ENCODE measurements at places on chromosomes 3 and 15.

GRCh38 chr3:51930439-51930838 lies 11.3 kb downstream of the RRP9 start:
- no peak for DNase-seq

DNA sequence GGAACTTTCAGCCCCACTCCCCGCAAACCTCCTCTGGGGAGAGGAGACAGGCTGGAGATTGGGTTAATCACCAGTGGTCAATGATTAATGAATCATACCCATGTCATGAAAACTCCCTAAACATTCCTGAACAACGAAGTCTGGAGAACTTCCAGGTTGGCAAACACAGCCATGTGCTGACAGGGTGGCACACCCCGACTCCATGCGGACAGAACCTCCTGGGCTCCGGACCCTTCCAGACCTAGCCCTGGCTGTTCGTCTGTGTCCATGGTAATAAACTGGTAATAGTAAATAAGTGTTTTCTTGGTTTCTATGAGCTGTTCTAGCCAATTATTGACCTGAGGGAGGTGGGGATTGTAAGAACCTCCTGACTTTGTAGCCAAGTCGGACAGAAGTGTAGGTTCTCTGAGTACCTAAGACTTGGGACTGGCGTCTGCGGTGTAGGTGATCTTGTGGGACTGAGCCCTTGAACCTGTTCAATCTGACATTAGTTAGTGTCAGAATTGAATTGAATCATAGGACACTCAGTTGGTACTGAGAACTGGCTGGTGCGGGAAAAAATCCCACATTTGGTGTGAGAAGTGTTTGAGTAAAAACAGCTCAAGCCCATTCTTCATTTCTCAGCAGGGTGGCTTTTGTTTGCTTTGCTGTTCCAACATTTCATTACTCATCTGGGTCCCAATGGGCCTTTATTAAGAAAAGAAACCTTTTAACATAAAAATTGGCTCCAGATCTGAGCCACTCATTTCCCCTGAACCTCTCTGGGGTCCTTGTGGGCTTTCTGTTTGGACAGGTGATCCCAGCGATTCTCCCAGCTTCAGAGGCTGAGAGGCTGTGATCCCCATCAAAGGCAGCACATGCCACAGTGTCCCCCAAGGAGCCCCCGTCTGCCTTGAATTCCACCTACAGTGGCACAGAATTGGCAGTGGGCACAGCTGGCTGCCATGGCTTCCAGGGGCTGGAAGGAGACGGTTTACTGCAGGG lies 151.0 kb downstream of the TJP1 start:
- no peak for DNase-seq

DNA sequence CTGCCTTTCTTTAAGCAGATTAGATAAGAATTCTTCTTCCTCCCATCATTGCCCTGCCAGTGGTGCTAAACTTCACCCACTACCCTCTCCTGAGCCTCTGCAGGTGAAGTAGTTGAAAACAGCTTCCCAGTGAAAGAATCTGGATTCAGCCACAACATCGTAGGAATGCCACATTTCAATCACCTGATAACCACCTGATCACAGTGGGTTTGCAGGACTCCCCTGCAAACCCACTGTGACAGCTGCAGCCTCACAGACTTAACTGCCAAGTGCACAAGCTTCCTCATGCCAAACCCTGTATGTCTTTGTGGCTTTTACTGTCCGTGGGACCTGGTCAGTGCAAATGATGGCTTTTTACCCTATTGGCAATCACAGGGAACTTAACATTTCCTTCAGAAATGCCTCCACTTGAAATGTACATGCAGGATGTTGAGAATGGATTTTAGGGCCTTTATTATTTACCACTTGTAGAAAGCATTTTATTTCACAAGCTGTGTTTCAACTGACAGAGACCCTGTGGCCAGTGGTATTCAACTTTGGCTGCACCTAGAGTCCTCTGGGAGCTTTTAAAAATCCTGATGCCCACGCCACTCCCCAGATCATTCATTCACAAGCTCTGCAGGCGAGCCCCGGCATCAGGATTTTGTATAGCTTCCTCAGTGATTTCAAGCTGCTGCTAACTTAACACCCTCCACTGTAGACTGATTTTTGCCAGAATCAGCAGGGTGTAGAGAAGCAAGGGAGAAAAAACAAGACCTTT lies 49.1 kb downstream of the OXNAD1 start:
- DNase-seq, result no peak

- no peak for DNase-seq
Measured at GRCh38 chr15:58410353-58410752, 21.4 kb upstream of the LIPC start.

GRCh38 chr3:104805508-104805907 lies 561.2 kb upstream of the ALCAM start:
- no peak for DNase-seq

DNA sequence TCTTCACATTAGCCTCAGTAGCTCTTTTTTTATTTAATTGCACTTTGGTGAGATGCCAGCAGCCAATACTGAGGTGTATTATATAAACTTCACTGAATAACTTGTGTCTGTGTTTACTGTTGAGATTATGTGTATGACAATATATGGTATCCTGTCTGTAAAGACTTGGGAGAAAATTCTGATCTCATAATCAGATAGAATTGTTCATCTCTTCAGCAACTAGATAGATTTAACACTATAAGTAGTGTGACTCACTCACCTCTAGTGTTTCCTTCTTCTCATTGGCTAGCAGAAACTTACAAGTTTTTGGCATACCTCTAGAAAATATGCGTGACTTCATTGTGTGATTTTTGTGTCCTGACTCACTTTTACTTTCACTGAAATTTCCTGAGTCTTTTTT lies 67.6 kb upstream of the TGFBR2 start:
- DNase-seq, result no peak

- no peak for DNase-seq
Measured at GRCh38 chr15:70799667-70800450, 36.5 kb upstream of the UACA start.

DNA sequence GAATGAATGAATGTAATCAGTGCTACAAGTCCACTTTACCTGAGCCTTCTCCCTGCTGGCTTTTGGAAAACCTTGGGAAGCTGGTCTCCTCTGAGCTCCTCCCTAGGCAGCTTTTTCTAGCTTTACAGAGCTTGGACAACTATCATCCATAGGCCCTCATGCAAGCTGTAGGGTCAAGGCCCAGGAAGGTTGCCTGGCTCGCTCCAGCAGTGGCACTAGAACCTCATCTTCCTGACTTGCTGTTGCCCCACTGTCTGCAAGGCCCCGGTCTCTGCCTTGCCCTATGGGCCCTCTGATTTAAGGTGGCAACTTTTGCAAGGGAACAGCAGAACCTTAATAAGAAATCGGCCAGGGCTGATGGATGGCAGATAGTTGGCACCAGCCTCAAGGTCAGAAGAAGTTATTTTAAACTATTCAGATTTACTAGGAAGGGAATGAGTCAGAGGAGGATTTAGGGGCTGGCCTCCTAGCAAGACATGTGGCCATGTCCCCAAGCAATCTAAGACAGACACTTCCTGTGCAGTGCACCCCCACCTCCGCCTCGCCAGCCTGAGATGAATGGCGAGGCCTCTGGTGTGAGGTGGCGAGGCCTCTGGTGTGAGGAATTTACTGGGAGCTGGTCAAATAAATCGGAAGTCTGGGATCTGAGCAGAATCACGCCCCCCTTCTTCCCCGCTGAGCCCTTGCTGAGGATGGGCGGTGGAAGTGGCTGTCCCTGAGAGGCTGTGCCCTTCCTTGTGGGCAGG lies 180.8 kb downstream of the MEGF11 start:
- no peak for DNase-seq

GRCh38 chr15:43273243-43273642 lies 6.5 kb upstream of the TGM5 start:
- no peak for DNase-seq

- no peak for DNase-seq
Measured at GRCh38 chr3:62602129-62602770, 228.9 kb upstream of the FEZF2 start.

- no peak for DNase-seq
Measured at GRCh38 chr3:122548619-122549018, 15.5 kb downstream of the PARP9 start.

GRCh38 chr15:25185791-25186190 lies 231.0 kb downstream of the SNRPN start:
- DNase-seq, result no peak

GRCh38 chr3:184806567-184807271 lies 5.2 kb upstream of the VPS8 start:
- DNase-seq, result no peak

DNA sequence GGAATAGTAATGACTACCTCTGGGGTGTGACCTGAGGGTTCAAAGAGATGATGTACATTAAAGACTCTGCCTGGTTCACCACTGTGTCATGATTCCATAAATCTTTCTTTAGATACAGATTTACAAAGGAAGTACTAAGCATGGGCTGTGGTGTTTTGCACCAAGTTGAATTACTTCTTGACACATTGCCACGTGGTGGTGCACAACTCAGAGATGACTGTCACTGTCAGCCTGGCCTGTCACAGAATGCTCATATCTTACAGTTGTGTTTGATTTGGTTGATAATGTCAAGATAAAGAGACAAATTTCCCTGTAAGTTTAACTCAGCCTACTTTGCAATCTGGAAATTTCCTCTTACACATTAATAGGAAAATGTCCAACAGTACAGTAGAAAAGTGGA lies 3.2 kb downstream of the CTDSPL start:
- peak; percentile 50 for DNase-seq

GRCh38 chr3:172137287-172138192 lies 98.2 kb downstream of the FNDC3B start:
- no peak for DNase-seq

DNA sequence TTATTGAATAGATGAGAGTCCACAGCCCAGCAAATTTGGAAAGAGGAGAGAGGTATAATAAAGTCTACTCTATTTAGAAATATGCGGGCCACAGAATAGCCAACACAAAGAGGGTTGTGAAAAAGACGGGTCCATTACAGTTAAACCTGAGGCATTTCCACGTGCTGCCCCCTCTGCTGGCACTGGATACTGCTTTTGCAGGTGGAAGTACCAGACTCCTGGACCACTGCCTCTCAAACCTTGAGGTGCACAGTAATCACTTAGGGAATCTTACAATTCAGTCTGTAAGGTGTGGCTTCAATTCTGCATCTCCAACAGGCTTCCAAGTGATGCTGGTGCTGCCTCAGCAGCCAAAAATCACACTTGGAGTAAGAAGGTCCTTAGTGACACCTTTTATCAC lies 3.0 kb upstream of the TFDP2 start:
- no peak for DNase-seq

DNA sequence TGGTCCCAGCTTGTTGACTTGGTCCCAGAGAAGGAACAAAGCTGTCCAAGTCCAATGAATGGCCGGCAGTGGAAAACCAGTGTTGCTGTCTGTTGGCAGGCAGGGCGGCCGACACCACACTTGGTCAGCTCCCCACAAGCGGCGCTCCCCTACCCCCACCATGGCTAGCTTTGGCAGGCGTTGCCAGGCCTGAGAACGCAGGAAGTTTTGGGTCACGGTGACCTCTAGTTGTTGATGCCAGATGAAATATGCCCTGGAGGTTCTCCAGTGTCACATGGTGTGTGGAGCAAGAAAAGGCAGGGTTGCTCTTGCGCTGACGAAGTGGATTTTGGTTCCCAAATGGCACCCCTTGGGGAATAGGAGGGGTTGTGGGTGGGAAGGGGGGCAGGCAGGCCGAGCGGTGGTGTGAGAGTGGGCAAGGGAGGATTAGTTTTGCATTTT lies 72.7 kb upstream of the TPRG1 start:
- no peak for DNase-seq

- no peak for DNase-seq
Measured at GRCh38 chr3:149812165-149812605, 830 bp upstream of the RNF13 start.

- no peak for DNase-seq
Measured at GRCh38 chr3:20256144-20256543, 70.1 kb upstream of the SGO1 start.

DNA sequence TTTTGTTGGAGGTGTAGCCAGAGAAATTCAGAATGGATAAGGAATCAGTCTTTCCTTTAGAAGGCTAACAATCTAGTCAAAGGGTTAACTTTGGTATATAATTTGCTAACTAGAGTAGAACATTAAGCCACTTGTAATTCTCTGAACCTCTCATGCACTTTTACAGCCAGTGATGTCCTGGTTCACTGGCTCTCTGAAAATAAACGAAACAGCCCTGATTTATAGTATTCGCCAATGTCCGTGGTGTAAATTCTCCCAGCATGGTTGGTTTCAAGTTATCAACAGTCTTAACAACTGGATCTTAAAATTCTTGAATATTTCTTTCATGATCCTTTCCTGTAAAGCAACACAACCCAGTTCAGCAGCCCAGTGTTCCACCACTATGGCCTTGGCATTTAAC lies 500.4 kb upstream of the CDIN1 start:
- no peak for DNase-seq

- peak; percentile 20 for DNase-seq
Measured at GRCh38 chr3:18580268-18580667, 155.1 kb upstream of the SATB1 start.

DNA sequence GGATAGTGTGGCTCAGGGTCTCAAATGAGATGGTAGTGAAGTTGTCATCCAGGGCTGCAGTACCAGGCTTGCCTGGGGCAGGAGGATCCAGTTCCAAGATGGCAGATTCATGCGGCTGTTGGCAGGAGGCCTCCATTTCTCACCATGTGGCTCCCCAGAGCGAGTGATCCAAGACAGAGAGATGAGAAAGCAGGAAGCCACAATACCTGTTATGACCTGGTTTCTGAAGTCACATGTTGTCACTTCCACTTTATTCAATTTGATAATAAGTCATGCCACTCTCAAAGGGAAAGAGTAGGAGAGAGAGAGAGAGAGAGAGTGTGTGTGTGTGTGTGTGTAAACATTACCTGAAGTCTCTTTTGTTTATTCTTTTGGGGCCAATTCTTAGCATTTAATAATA lies 30.1 kb downstream of the TMOD2 start:
- no peak for DNase-seq

GRCh38 chr3:194536871-194537637 lies 50.3 kb upstream of the ATP13A3 start:
- no peak for DNase-seq

GRCh38 chr15:65408324-65409035 lies 14.3 kb downstream of the IGDCC4 start:
- DNase-seq, result no peak

DNA sequence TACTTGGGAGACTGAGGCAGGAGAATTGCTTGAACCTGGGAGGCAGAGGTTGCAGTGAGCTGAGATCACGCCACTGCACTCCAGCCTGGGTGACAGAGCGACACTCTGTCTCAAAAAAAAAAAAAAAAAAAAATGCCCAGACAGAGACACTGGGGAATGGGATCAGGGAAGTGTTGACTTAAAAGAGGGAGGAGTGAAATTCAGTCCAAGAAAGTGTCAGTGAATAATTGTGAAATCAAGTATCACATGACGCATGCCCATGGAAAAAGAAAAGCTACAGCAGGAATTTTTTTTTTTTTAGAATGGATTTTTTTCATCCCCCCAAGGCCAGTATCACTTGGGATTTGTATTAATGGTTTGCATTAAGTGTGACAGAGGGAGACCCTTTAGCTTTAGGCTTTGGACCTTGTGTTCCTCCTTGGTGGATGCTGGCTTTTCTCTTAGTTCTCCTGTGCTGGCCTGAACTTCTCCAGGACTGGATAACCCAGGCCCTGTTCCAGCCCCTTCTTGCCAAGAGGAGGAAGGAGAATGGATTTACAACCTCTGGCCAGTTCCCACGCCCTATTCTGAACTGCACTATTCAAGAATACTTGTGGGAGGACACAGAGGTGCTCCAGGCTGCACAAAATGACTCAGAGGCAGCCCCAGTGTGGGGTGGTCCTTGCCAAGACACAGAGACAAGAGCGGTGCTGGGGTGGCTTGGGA lies 36.7 kb upstream of the ZNF774 start:
- no peak for DNase-seq

All from Kasumi-1 (cell line).